ENCODE measurements at places on chromosomes 13 and 19.

DNA sequence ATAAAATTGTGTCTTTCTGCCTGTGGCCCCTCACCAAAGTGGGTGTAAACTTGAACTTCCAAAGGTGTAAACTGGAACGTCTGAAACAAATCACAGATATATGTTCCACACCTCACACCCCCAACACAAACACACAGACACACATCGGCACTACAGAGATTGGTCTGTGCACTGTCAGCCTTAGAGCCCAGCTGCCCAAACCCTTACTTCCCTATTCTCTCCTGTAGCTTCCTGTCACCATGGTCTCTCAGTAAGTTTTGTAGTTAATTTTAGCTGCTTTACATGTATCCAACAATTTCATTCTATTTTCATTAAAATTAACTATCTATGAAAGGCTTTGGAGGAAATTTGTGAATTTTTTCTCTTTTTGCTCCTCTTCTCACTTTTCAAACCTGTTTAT, 5.4 kb downstream of the TM9SF2 start:
- DNase-seq = no peak

DNA sequence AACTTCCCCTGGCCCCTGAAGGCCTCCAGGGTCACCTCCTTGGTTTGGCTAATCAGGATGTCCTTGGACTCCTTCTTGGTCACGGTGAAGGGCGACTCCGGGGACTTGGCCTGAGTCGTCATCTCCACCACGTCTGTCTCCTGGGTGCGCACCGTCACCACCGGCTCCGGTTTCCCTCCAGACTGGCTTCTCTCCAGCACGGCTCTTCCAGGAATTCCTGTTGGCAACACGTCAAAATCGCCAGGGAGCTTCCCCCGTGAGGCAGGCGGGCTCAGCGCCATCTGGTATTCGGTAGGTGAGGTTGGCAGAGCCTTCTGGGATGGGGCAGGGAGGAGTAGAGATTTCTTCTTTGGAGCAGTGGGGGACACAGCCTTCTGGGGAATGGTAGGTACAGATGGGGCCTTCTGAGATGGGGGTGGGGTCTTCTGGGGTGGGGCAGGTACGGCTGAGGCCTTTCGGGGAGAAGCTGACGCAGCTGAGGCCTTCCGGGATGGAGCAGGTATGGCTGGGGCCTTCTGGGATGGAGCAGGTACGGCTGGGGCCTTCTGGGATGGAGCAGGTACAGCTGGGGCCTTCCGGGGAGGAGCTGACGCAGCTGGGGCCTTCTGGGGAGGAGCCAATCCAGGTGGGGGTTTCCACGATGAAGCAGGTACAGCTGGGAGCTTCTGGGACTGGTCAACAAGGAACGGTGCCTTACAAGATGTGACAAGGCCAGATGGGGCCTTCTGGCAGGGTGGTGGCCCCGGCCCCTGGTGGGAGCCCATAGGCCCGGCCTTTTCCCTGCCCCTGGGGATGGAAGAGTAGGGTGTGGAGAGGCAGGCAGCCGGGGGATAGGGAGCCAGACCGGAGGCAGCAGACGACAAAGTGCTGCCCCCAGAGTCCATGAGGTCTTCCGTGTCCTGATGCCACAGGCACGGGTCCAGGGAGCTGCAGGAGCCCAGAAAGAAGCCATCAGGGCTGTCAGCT, 3.8 kb downstream of the GARIN5B start:
- DNase-seq = peak; percentile 33

GRCh38 chr13:50243931-50244330, 228.7 kb downstream of the KCNRG start:
- DNase-seq = no peak

DNA sequence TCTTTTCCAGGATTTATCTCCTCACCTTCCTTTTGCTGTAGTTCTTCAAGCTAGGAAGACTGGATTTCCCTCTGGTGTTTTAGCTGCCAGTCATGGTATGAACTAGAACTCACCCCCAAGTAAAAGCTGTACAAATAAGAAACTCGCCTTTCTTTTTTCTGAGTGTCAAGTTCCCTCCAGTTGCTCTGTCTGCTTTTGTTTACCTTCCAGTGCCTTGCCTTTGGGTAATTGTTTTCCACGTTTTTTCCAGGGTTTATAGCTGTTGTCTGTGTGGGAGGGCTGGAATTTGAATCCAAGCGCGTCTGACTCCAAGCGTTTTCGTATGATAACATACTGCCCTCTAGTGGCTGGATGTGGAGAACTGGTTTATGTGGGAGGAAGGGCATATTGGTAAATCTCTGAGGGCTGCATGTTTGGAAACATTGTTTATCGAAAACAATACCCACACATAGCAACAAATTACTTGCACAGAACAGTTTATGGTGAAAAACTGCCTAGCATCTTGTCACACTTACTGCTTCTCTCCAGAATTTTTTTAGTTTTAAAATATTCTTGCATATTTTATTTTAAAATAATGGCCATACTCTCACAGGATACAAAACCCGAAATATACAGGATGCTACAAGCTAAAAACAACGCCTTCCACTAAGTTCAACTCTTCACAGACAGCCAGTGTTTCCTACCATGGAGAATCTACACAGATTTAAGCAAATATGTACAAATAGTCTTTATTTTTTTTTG, 19.2 kb downstream of the RCN3 start:
- peak; percentile 80 for DNase-seq

- DNase-seq = no peak
These were observed 500.9 kb downstream of the GPC6 start for GRCh38 chr13:93727211-93728141.

- peak; percentile 64 for DNase-seq
These were observed 4.0 kb downstream of the TPGS1 start for GRCh38 chr19:511101-511851.

GRCh38 chr13:39942552-39943273, 287.3 kb downstream of the COG6 start:
- DNase-seq = peak; percentile 71

DNA sequence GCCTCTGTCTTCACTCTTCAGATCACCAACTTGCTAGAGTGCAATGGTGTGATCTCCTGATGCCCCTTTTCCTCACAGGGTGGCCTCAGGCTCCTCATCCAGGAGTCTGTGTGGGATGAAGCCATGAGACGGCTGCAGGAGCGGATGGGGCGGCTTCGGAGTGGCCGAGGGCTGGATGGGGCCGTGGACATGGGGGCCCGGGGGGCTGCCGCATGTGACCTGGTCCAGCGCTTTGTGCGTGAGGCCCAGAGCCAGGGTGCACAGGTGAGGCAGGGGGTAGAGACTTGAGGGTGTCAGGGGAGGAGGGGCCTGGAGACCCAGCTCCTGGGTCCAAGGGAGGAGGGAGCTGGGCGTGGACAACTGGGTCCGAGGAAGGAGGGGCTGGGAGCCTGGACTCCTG, 9.5 kb downstream of the ALDH16A1 start:
- no peak for DNase-seq

- peak; percentile 7 for DNase-seq
These were observed 82.6 kb downstream of the MAB21L1 start for GRCh38 chr13:35393886-35394285.

Data from bronchial epithelial cell (primary cell).